ENCODE measurements at places on chromosomes 5 and 9.

DNA sequence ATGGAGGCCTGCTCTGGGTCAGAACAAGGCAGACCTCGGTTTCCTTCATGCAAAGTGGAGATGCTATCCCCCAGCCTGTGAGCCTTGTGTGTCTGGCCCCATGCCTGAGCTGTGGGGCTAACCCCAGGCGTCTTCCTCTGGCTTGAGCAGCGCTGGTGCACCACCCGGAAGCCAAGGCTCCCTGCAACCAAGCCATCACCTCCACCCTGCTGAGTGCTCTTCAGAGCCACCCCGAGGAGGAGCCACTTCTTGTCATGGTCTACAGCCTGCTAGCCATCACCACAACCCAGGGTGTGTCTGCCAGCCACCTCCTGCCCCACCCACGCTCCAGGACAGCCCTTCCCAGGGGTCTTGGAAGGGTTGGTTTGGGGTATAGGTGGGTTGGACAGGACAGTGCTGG, 16.2 kb downstream of the REXO4 start:
- DNase-seq: no peak

DNA sequence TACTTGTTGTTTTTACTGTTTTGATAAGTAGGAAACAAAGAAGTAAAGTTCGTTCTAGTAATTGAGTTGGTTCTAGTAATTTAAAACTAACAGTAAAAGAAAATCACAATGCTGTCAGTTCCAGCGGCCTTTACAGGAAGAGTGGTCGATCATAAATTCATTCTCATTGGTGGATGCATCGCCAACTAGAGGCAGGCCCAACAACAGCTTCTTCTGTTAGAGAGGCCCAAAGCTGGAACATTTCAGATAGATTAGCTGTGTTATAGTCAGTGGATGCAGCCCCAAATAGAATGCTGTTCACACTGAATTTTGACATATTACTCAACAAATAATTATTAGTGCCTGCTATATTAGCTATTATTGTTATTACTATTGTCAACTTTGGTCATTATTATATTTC, 80.8 kb downstream of the ARRDC3 start:
- DNase-seq: peak; percentile 22

DNA sequence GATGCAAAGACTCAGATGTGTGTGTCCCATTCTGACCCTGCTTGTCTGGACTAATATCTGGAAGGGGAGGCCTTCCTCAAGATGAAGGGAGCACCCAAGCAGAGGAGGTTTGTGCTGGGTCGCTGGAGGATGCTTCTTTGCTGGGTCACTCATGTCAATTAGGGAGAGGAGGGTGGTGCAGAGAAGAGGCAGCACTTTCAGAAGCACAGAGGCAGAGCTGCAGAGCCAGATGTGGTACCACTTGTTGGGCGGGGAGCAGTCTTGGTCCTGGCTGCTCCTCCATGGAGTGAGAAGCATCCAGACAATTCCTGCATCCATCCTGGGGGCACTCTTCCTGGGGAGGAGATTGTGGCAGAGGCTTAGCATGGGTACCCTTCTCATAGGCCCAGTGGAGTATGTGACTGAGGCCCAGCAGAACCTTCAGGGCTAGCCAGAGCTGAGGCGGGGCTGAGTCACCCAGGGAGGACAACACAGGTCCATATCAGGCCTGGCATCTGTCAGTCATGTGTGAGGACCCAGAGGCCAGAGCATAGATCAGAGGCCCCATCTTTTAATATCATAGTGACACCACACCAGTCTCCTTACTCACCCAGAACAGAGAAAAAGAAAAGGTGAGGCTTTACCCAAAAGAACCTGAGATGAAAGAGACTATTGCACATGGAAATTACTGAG, 59.8 kb downstream of the TNFSF15 start:
- no peak for DNase-seq

GRCh38 chr9:119861842-119862241, 492.6 kb upstream of the BRINP1 start:
- no peak for DNase-seq

GRCh38 chr9:97925497-97926334, 3.4 kb upstream of the TRMO start:
- DNase-seq: no peak

DNA sequence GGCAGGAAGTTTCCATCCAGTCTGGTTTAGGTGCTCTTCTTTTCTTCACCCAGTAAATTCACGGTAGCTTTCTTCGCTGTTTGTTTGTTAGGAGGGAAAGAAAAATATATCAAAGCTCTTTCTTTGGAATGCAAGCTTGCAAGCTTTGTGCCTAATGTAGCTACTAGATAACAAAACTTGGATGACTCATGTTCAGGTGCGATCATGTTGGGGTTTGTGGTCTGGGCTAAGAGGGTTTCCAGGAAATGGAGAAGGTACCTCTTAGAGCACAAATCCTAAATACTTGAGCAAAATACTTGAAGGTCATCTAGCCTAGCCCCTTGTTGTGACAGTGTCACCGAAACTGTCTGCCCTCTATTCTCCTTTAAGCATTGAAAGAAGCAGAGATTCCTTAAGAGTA, 17.7 kb downstream of the SRP19 start:
- no peak for DNase-seq
